ENCODE measurements at places on chromosomes 11 and 22.

DNA sequence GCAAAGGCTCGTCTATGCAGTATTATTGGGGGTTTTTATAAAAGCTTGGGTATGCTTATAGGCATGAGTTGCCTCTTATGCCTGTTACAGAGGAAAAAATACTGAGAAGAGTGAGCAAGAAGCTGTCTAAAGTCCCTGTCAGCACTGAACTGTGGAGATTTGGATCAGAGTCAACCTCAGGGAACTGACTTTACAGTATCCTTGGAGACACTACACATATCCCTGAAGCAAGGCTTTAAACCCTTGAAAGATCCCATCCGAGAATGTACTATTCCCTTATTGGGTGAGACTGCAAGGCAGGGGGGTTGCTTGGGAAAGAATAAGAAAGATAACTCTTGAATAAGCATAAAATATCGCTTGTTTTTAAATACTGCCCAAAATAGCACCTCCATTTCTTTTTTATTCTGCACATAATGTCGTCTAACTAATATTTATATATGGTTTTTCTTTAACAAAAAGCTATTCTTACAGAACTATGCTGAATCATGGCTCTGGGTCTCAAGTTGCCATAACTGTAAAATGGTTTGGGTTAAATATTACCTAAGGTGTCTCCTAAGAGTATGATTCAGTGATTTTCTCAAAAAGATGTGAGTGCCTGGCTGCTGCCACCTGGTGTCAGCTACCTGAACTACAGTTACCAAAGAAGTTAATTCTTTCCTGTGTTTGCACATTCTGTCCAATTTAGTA, 1062.8 kb downstream of the DLG2 start:
- DNase-seq = peak; percentile 59

DNA sequence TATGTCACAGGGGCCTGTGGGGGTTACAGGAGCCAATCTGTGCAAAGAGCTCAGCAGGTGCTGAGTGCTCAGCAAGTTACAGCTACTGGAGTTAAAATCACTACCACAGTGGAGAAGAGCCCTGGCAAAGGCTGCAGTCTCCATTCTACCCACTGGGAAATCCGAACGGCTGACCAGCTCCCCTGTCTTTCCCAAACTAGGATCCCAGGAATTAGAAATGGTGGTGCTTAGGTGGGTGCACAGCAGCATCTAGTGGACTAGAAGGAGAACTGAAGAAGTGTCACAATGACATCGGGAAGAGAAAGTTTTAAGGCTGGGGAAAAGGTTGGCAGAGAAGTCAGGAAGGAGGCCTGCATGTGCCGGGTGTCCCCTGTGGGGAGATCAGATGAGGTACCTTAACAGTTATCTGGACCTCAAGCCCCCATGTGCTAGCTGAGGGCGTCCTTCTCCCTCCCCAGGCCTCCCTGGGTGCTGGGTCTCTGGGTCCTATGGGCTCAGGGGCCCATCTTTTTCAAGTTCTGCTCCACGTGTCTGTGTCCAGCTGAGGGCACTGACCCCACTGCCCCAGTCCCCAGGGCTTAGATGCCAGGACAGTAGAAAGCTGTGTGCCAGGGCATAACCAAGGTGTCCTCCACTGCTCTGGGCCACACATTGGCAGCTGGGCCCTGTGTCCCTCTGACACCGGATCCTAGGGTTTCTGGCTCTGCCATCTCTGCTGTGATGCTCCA, 1.9 kb downstream of the PIWIL3 start:
- no peak for DNase-seq

- DNase-seq = no peak
Measured at GRCh38 chr11:32594272-32594671, 10.6 kb downstream of the EIF3M start.

DNA sequence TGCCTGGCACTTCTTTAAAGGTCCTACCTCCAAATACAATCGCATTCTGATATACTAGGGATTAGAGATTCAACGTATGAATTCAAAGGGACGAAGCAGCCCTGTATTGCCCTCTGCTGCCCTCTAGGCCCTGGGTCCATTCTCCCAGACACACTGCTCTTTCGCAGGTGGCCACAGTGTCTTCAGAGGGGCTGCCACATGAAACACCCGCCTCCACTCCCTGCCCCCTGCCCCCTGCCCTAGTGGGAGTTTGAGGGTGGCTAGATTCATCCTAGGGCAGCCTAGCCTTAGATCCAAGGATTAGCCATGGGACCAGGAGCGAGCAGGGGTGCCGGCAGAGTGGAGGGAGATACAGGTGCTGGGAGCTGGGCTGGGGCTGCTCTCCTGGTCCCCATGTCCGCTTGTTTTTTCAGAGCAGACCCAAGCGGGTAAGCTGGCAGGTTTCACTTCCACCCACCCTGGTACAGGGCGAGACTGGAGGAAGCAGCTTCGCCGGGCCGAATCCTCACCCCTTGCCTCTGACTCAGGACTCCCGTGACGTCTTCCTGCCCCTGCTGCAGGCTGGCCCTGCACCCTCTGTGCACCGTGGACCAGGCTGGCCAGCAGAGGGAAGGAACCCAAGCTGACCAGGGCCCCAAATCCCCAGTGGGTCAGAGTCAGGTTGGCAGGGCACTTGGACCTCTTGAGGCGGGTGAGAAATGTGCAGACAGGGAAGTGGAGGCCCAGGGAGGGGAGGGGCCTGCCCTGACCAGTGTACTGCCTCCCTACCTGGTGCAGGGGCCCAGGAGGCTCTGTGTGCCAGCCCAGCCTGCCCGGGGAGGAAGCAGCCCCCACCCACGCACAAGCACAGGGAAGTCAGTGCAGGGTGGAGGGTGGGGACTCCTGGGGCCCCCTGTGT, 28.4 kb upstream of the HMOX1 start:
- peak; percentile 91 for DNase-seq

- DNase-seq = no peak
Measured at GRCh38 chr11:100031973-100032372, 655.1 kb upstream of the ARHGAP42 start.

- no peak for DNase-seq
Measured at GRCh38 chr11:113874581-113875233, 665 bp downstream of the USP28 start.

DNA sequence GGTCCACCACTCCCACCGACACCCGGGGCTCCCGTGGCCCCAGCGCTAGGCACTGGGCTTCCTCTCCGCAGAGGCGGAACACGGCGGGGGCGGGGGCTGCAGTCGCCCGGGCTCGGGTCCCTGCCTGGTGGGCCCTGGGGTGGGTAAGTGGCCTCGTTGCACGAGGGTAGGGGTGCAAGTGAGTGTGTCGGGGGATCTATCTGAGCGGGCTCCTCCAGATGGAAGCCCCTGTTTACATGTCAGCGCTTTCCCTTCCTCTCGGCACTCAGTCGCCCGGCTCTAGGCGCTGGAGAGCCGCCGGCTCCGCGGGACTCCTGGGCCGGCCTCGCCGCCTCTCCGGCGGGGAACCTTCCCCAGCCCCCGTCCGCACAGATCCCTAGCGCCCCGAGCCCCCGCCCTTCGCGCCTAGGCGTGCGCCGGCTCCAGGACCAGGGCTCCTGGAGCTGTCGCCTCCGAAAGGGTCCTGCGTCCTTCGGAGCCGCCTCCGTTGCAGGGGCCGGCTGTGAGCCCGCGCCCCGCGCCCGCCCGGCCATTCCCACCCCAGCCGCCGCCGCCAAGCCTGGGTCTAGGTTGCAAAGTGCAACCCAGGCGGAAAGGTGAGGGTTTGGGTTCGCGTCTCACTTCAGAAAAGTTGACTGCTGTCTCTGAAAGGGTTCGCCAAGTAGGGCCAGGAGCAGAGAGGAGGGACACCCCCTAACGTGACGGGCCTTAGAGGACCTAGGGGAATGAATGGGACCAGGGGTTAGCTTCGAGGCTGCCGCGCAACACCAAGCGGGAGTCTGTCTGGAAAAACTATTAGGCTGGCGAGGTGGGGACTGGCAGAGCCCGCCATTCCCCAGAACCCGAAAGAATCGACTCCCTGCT, 978 bp downstream of the FLI1 start:
- DNase-seq = peak; percentile 53

- DNase-seq = no peak
Measured at GRCh38 chr22:17786435-17787161, 12.3 kb upstream of the BID start.

DNA sequence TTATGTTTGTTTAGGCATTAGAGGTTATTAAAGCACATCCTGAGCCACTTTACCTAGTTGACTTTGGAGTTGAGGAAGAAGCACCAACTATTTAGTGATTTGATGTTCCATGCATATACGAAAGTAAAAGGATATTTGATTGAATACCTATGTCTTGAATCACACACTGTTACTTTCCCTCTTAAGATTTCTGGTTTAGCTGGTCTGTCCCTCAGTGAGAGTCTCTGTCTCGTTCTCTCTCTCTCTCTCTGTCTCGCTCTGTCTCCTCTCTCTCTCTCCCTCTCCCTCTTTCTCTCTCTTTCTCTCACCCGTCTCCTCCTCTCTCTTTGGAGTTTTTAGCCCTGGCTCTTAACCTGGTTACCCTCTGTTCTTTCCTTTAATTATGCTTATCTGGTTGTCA, 11.0 kb downstream of the CTNND1 start:
- DNase-seq = no peak

DNA sequence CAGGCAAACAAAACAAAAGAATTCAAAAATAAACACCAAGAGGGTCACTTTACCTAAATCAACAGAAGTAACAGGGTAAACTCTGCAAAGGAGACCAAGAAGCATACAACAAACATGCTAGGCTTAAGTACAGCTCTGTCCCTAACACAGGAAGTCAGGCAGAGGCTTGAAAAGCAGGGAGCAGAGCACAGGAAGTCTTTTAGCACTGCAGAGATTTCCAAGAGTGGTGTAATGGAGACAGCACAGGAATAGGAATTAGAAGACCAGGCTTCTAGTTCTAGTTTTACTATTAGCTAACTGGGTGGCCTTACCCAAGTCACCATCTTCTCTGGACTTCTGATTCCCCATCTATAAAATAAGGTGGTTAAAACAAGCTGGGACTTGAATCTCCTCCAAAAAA, 1.9 kb downstream of the RBFOX2 start:
- DNase-seq = no peak

Measured in B cell (primary cell).